Stimulated activated CD4-positive, alpha-beta T cell treated with anti-CD3 and anti-CD28 coated beads, Interleukin-15, amount 100 ng/mL, for 24 hours (primary cell): ENCODE measurements at places on chromosomes 5 and 9.

DNA sequence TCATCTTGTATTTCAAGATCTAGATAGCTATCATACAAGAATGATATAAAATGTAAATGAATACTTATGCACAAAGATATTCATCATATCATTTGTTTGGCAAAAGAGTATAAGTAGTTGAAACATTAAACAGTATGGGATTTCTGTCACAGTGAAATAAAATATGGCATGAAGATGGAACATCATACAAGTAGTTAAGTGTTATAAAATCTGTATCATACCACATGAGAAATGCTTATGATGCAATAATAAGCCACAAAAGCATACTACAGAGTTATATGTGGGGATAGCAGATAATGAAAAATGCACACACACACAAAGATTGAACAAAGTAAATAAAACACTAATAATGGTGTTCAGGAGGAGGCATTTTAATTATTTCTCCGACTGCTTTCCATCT, 838.0 kb upstream of the DMAC1 start:
- DNase-seq: no peak

GRCh38 chr9:81621785-81622259, 67.5 kb downstream of the TLE1 start:
- DNase-seq: no peak

GRCh38 chr9:4861736-4862451, 69.2 kb downstream of the RCL1 start:
- DNase-seq: no peak

- no peak for DNase-seq
These were observed 21.1 kb upstream of the CDC42SE2 start for GRCh38 chr5:131242728-131243255.

DNA sequence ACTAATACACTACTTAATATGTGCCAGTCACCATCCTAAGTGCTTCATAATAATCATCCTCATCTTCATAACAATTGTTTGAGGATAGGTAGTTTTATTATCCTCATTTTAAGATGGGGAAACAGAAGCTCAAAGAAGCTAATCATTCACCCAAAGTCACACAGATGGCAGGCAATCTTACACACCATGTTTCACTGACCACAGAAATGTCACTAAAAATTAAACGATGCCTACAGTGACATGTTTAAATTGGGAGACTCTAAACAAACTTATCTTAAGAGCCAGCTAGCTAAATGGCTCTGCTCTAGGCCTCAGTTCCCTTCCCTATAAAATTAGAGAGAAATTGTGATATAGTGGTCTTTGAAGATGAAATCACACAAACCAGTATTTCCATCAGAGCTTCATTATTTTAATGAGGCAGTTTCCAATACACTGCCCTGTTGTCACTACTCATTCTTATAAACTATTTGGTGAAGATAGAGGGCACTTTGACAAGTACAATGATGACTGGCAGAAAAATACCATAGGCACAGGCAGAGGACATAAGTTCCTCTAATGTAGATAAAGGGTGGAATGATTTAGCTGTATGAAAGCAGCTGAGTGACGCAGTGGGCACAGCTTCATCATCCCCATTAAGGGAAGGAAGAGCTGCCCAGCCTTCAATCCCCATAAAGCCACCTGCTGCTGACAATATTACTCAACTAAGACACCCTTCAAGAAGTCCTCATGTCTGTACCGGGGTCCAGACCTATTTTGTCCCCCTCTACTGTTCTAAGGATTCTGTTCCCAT, 224.1 kb downstream of the ACTL7B start:
- DNase-seq: no peak

GRCh38 chr9:133460405-133461175, 812 bp downstream of the CACFD1 start:
- no peak for DNase-seq

GRCh38 chr5:176436656-176437055, 11.5 kb upstream of the FAF2 start:
- DNase-seq: no peak

DNA sequence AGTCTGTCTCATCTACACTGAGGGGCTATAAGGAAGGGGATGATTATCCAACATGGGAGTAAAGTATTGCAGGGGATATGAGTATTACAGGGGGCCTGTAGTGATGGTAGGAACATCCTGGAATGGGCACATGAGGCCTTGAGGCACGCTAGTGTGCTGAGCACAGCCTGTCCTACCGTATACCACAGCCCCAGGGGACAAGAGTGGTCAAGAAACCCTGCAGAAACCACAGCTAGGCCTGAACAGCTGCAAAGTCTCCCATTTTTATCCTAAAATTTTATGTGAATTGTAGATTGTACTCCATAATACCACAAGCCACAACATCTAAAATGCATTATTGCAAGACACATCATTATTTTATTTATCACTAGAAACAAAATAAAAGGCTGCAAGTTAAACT, 136.3 kb upstream of the ASTN2 start:
- no peak for DNase-seq

- DNase-seq: no peak
These were observed 208.9 kb downstream of the VPS13A start for GRCh38 chr9:77386187-77386586.

- DNase-seq: no peak
These were observed 53.6 kb downstream of the GIN1 start for GRCh38 chr5:103066326-103066725.
